Activated naive CD4-positive, alpha-beta T cell (primary cell): ENCODE measurements at places on chromosomes 12 and 14.

- DNase-seq = no peak
These were observed 116.6 kb downstream of the GCH1 start for GRCh38 chr14:54785778-54786770.

DNA sequence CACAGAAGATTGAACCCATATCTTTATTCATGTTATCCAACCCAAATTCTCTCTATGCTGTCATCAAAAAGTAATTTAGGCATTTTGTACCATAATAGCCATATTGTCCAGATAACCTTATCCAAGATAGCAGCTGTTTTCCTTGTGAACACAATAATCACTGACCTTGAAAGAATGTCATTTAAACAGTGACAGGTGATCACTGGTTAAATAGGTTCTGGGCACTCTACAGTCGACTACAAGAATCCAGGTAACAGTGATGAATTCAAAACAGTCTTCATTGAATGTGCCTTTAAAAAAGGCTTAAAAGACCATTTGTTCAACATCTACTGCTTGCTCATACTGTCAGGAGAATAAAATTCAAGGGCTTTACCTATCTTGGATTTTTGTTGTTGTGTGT, 4.6 kb upstream of the SPX start:
- no peak for DNase-seq

DNA sequence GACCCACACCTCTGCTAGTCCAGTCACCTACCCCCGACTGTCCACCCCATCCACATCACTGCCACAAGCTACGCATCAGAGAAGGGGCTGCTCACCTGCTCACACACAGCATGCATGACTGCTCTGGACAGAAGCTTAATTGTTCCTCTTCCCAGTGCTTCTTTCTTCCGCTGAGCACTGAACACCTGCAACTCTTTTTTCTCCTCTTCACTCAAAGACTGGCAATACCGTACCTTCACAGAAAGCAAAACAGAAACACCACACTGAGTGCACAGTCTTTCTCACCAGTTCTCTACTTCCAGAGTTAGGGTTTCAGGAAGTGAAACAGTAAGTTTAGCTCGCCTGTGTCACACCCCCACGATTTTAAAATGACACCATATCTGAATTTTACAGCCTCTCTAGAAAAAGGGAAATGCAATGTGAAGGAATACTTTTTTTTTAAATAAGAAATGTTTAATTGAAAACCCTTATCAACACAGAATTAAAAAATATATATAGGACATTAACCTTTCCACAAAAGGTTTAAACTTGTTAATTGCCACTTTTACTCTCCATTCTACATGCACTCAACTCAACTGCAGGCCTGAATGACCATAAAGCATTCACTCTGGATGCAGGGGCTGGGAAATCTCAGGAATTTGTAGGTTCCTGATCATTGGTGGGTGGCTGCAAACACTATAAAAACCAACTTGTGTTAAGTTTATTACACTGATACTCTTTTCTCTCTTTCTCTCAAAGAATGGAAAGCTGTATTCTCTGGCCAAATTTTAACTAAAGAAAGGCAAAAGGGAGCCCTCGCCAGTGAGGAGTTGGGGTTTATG, 120.0 kb downstream of the PRICKLE1 start:
- DNase-seq = no peak

DNA sequence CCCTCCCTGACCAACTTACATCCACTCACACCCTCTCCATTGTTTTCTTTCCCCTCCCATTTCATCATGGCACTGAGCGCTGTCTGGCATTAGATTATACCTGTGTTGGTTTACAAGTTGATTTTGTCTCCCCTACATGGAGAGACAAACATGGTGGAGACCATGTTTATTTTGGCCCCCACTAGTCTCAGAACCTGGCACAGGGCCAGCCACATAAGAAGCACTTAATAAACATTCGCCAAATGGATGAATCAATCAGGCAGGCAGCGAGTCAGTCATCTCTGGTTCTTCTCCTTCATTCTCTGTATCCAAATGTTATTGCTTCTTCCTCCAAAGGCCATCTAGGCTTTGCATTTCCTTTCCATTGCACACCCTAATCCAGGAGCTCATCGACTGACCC, 177.4 kb downstream of the DPF3 start:
- no peak for DNase-seq

DNA sequence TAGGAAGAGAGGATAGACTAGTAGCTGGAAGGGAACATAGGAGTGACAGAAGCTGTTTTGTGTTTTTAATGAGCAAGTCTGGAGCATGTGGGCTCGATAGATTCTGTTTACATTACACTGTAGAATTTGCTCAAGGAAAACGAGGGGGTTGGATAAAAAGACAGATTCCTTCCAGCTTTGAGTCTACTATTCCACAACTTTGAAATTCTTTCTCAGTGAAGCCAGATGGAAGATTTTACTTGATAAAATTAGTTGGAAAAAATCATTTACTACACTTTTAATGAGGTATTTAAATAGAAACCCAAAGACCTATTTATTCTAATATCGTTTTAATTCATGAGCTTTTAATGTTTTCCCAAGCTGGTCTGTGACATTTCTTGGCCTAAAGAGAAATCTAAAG, 19.5 kb upstream of the EPS8 start:
- DNase-seq = no peak

GRCh38 chr14:95404583-95404982, 84.9 kb upstream of the CLMN start:
- DNase-seq = no peak
